Psoas muscle (tissue), 8 donors: ENCODE measurements at places on chromosomes 12 and 14. TPM values are rescaled to one million over a fixed set of nuclear protein-coding genes. Genes with fewer than 3 reads are reported as not detected.

DNA sequence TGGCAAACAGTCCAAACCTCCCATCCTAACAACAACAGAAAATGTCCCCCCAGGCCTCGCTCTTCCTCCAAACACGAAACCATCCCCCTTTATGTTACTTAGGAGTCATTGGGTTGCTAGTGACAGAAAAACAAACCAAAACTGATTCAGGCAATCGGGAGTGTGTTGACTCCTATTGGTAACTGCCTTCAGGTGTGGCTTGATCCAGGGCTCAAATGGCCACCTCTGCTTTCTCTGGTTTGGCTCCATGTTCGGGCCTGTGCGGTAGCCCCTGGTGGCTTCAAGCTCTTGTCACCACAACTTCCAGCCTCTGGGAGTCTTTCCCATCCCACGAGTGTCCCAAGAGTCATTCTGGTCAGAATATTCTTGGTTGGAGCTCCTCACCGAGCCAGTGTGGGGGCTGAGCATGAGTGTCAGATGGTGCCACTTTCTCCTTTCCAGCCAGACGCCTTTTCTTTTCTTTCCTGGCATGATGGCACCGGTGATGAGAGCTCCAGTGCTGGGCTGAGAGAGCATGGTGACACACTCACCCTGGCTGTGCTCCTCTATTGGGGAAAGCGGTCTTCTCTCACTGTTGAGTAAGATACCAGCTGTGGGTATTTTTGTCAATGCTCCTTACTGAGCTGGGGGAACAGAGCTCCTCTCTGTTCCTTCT, 38.6 kb downstream of the NOC4L start:
- no peak overlapping the region for H3K4me3 ChIP-seq
- no peaks in the 10 kb centered on the region for H3K36me3 ChIP-seq
- H3K27ac ChIP-seq = no peak overlapping the region
- H3K4me1 ChIP-seq = no peaks in the 10 kb centered on the region
- no peaks in the 10 kb centered on the region for H3K27me3 ChIP-seq

- no peaks in the 10 kb centered on the region for H3K4me1 ChIP-seq
- H3K36me3 ChIP-seq = no peaks in the 10 kb centered on the region
- H3K27ac ChIP-seq = no peak overlapping the region
- DNase-seq = no peak
Observed at GRCh38 chr14:101075025-101075800, 171.7 kb upstream of the RTL1 start.

DNA sequence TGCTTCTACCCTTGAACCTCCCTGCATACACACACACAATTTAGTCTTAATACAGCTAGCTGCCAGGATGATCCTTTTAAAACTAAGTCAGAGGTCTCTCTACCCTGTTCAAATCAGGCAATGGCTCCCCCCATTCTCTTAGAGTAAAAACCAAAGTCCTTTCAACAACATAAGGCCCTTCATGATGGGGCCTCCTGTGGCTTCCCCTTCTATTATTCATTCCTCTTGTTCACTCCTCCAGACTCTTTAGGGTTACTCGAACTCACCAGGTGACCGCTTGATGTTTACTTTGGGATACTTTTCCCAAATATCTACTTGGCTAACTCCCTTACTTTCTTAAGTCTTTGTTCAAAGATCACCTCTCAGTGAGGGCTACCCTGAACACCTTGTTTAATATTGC, 30.4 kb downstream of the DENND5B start:
- no peaks in the 10 kb centered on the region for H3K36me3 ChIP-seq
- H3K27ac ChIP-seq = no peak overlapping the region
- H3K4me1 ChIP-seq = no peaks in the 10 kb centered on the region
- H3K27me3 ChIP-seq = no peaks in the 10 kb centered on the region

Gene NTF3
- polyA plus RNA-seq = 0.29 TPM

DNA sequence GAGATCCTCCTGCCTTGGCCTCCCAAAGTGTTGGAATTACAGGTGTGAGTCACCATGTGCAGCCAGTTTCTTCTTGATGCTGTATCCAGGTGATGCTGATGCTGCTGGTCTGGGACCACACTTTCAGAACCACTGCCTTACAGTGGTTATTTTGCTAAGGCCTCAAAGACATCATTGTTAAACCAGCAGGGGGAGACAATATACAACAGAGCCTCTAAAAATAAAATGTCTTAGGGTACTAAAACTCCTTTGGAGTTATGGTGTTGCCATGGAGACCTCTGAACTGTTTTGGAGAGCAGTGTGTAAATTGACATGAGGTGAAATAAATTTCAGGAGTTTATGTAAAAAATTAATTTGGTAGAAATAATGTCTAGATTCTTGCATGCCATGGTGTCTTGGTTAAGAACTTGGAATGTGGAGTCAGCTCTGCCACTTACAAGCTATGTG, 1.1 kb upstream of the ARG2 start:
- H3K4me3 ChIP-seq = no peak overlapping the region
- peak overlapping the region; percentile 74 for H3K27ac ChIP-seq
- DNase-seq = no peak
- no peaks in the 10 kb centered on the region for H3K27me3 ChIP-seq

- no peak for DNase-seq
- H3K36me3 ChIP-seq = no peaks in the 10 kb centered on the region
- no peak overlapping the region for H3K27ac ChIP-seq
- H3K27me3 ChIP-seq = no peaks in the 10 kb centered on the region
- H3K4me3 ChIP-seq = no peak overlapping the region
- H3K4me1 ChIP-seq = no peaks in the 10 kb centered on the region
Observed at GRCh38 chr12:56086096-56086495, 6.1 kb downstream of the ERBB3 start.

DNA sequence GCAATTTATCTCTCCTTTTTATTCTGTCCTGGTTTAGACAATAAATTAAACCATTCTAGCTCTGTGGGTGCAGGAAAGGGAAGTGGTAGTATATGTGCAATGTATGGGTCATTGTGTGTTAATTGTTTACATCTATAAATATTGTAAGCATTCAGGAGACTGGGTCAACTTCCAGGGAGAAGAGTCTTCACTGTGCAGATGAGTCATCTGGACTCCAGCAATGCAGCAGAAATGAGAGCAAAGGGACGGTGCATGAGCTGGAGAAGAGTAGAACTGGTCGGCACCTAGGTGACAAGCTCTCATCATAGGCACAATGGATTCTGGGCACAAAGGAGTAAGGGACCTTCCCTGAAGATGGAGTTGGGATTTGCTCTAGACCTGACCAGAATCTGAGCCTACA, 211.1 kb upstream of the DAAM1 start:
- DNase-seq = no peak
- no peaks in the 10 kb centered on the region for H3K36me3 ChIP-seq
- no peaks in the 10 kb centered on the region for H3K4me1 ChIP-seq
- H3K27me3 ChIP-seq = no peaks in the 10 kb centered on the region

- peaks cover 20% of the 10 kb centered on the region for H3K4me1 ChIP-seq
- peak overlapping the region; percentile 71 for H3K4me3 ChIP-seq
- H3K27me3 ChIP-seq = no peaks in the 10 kb centered on the region
Observed at GRCh38 chr12:53217051-53217930, 10.2 kb upstream of the ITGB7 start.

Gene NTS
- polyA plus RNA-seq = 0.15 TPM

GRCh38 chr12:120944645-120945217, 33.6 kb upstream of the HNF1A start:
- no peak overlapping the region for H3K4me3 ChIP-seq
- DNase-seq = peak; percentile 58
- H3K36me3 ChIP-seq = no peaks in the 10 kb centered on the region
- no peak overlapping the region for H3K27ac ChIP-seq

DNA sequence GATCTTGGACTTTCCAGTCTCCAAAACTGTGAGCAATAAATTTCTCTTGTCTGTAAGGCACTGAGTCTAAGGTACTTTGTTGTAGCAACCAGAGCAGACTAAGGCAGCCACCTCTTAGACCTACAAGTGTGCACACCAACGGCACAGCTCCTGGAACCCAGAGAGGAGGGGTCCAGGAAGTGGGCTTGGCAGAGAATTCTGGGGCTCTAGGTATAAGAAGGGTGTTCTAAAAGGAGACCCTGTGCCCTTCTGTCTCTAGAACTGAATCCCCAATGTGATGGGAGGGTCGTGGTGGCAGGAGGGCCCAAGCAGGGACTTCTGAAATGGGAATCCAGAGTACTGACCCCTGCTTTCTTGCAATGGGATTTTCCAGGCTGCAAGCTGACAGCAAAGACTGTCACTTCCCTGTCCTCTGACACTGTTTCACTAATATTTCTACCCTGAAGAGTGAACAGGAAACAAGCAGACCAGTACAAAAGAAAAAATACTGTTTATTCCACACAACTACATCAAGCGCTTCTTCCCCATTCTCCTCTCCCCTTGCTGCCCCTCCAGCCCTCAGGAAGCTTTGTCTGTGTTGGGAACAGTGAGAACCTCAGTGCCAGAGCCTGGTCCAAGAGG, 13.6 kb upstream of the TFCP2 start:
- H3K4me3 ChIP-seq = no peak overlapping the region
- H3K36me3 ChIP-seq = no peaks in the 10 kb centered on the region
- no peak for DNase-seq
- peaks cover 20% of the 10 kb centered on the region for H3K4me1 ChIP-seq
- no peaks in the 10 kb centered on the region for H3K27me3 ChIP-seq

GRCh38 chr14:92728759-92729364, 19.6 kb downstream of the LGMN start:
- H3K27ac ChIP-seq = no peak overlapping the region
- H3K27me3 ChIP-seq = no peaks in the 10 kb centered on the region
- DNase-seq = no peak
- H3K4me1 ChIP-seq = peaks cover 12% of the 10 kb centered on the region

DNA sequence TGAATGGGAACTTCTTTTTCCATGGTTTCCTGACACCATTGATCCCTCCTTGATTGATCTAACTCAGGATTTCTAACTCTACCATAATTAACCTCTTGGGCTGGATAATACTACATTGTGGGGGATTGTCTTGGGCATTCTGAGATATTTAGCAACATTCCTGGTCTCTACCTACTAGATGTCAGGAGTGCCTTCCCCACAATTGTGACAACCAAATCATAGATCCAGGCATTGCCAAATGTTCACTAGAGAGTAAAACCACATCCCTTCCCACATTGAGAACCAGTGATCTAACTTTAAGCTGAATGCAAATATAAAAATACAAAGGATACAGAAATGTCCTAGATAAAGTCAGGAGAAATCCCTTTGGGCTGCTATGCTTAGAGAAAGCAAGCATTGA, 36.9 kb upstream of the CCDC198 start:
- H3K4me1 ChIP-seq = no peaks in the 10 kb centered on the region
- DNase-seq = no peak
- H3K27me3 ChIP-seq = no peaks in the 10 kb centered on the region
- H3K36me3 ChIP-seq = no peaks in the 10 kb centered on the region

Gene PRR4
- polyA plus RNA-seq = 2.6 TPM

Gene KRT8
- polyA plus RNA-seq = 1.2 TPM

Gene FGF23
- polyA plus RNA-seq = not detected

Gene RPS6KL1
- polyA plus RNA-seq = 11.1 TPM

Gene MDGA2
- polyA plus RNA-seq = not detected

Gene CCDC175
- polyA plus RNA-seq = not detected

DNA sequence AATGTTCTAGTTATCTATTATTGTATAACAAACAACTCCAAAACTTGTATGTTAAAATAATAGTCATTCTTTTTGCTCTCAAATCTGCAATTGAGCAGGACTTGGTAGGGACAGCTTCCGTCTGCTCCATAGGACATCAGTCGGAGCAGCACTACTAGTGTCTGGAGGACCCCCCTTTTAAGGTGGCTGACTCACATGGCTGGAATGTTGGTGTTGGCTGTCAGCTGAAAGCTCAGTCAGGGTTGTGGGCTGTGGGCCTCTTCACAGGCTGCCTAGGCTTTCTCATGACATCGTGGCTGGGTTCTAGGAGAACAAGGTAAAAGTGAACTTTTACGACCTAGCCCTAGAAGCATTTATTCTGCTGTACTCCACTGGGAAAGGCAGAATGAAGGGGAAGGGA, 160.6 kb downstream of the ANO4 start:
- no peaks in the 10 kb centered on the region for H3K36me3 ChIP-seq
- no peak overlapping the region for H3K27ac ChIP-seq
- H3K4me3 ChIP-seq = no peak overlapping the region

DNA sequence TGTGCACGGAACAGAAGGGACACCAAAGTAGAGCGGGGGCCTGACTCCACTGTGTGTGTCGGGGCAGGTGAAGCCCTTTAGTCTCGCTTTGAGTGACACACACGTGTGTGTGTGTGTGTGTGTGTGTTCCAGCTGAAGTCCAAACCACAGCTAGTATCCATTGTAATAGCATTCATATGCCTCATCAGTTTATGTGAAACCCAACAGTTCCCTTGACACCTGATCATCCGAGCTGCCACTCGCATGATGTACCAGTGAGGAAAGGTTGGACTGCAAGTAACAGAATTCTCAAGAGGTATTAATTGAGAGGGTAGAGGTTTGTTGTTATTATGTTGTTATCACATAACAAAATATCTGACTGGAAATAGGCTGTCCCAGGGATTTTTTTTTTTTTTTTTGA, 16.4 kb downstream of the CCDC63 start:
- no peak overlapping the region for H3K4me3 ChIP-seq
- H3K27ac ChIP-seq = no peak overlapping the region
- H3K27me3 ChIP-seq = no peaks in the 10 kb centered on the region
- DNase-seq = no peak
- no peaks in the 10 kb centered on the region for H3K36me3 ChIP-seq

DNA sequence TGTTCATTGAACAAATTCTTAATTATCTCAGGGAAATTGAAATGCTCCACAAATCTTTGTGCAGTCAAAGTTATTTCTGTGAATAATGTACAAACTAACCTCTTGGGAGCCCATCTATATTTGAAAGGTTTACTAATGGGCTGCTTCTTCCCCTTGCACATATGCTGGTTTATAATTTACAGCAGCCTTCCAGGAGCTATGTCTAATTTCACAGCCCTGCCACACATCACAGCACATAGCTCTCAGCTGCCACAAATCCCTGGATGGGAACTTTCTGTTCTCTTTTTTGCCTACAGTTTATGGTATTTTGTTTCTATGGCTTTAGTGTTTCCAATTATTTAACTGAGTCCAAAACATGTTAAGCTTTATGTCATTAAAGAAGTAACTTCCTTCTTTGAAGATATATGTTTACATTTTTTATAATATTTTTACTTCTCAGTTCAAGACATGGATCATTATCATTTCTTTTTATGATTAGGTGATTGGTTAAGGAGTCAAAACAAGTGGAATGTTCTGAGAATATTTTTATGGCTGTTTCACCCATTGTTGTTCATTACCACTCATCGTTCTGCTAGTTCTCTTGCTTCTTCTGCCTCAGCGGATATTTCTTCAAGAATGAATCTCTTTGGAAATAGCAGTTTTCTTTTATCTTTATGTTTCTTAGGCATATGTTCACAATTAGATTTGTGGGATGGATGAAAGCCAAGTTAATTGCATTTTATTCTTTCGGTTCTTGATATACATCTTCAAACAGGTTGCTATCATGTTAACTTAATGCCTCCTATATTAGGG, 475.6 kb upstream of the MIS18BP1 start:
- no peaks in the 10 kb centered on the region for H3K36me3 ChIP-seq
- H3K4me1 ChIP-seq = no peaks in the 10 kb centered on the region
- H3K27ac ChIP-seq = no peak overlapping the region
- DNase-seq = no peak
- no peaks in the 10 kb centered on the region for H3K27me3 ChIP-seq
- no peak overlapping the region for H3K4me3 ChIP-seq

Gene OTOGL
- 0.07 TPM for polyA plus RNA-seq
